Muscle of arm (tissue), 14 donors: ENCODE measurements at places on chromosomes 16 and 17.

DNA sequence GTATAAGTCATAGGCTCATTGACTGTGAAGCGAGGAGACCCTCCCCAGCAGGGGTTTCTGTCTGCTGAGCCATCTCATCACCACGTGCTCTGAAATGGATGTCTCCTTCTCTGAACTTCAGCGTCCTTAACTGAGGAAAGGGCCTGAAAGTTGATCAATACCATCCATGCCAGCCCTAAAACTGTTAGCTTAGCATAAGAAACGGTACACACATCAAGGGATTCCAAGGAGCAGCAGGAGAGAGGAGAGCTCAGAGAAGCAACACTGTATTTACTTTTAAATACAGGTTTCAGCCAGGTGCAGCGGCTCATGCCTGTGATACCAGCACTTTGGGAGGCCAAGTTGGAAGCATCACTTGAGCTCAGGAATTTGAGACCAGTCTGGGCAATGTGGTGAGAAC lies 248.9 kb upstream of the TNRC6C start:
- no peak for DNase-seq

- no peak for DNase-seq
Measured at GRCh38 chr17:67400193-67400592, 23.1 kb downstream of the PITPNC1 start.

DNA sequence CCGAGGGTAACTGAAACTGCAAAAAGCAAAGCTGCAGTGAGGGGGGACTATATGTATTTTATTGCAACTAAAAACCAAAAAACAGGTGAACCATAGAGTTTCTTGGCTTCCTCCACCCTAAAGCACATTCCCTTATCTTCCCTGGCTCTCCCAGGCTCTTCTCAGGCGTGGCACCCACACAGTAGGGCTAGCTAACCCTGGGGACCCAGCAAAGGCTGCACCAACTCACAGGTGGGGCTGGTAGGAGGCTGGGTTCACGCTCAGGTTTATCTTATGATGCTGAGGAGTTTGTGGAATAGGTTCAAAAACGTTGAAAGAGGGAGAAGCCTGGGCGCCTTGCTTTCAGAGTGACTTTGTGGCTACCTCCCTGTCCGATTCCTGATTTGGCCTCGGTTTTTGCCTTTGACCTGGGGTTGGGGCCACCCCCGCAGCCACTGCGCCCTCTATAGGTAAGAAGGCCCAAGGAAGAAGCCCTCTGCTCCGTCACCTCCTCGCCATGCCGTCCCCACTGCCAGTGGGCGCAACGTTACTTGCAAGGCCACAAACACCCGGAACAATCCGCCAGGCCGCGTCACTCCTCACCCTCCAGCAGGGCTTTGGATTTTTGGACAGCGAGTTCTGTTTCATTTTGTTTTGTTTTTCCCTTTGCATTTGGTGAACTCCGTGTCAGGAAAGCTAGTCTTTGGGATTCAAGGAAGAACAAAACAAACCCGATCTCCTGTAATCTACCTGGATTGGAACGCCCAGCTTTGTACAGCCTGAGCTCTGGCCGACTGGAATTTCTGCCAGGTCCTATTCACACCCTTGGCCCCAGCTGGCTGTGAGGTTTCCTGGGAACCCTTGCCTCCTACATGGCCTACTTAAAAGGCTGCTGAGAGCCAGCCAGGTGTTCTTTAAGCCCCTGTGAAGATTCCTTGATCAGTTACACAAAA lies 60.8 kb downstream of the TBC1D16 start:
- DNase-seq: no peak

DNA sequence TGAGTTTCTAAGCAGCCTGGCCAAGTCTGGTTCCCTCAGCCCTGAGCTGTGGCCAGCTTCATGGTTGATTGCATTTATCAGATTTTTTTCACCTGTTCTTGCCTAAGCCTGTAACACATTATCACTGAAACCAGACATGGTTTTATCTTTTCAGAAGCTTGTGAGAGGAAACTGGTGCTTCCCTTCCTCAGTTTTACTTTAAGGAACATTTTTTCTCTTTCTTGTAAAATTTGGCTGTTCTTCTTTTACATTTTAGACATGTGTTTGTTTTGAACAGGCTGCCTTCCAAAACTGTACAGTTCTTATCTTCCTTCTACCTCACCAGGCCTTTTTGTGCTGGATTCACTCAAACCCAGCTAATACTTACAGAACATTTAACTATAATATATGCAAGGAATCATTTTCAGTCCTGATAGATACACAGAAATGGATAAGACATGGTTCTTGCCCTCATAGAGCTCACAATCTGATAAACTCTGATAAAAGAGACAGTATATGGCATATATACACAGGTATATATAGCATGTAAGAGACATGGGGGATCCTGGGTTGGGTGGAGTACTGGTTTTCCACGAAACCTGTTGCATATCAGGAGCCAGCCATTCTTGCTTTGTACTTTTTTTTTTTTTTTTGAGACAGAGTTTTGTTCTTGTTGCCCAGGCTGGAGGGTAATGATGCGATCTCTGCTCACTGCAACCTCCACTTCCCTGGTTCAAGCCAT lies 44.5 kb downstream of the ZNRF1 start:
- no peak for DNase-seq

- DNase-seq: peak; percentile 82
Measured at GRCh38 chr16:70725912-70726828, 40.3 kb upstream of the MTSS2 start.

GRCh38 chr17:18224387-18225120 lies 881 bp upstream of the LLGL1 start:
- DNase-seq: peak; percentile 66

GRCh38 chr16:81442220-81442915 lies 2.2 kb upstream of the CMIP start:
- no peak for DNase-seq

- DNase-seq: no peak
Measured at GRCh38 chr16:85830821-85831220, 31.3 kb downstream of the COX4I1 start.

GRCh38 chr16:80002261-80002660 lies 401.7 kb upstream of the MAF start:
- DNase-seq: peak; percentile 54

DNA sequence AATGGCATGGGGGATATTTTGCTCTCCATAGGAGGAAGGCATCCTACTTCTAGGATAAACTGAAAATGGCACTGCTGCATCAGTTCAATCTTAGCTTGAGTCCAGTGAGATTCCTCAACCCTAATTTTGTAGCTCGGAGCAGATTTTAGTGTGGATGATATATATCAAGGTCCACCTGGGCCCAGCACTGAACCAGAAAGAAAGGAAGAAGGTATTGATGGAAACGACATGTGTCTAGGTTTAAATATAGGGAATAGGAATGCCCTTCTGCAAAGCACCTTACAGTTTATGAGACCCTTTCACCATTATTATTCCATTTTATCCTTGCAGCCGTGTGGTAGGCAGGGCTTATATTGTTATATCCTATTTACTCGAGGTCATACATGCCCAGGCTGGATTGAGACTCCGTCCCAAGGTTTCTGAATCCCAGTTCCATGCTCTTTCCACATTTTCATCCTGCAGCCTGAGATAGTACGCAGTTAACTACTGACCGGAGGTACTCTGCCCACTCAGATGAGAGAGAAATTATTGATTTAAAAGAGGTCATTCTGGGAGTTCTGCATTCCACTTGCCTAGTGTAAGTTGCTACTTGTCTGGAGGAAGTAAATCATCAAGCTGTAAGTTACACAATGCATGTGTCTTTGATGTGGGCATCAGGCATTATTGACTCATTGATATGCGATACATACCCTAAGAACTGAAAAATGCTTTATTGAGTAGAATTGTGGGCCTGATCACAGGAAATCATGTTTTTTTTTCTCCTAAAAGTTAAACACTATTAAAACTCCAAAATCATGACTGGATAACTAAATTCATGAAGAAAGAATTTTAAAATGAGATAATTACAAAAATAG lies 10.1 kb downstream of the KRT39 start:
- DNase-seq: no peak

DNA sequence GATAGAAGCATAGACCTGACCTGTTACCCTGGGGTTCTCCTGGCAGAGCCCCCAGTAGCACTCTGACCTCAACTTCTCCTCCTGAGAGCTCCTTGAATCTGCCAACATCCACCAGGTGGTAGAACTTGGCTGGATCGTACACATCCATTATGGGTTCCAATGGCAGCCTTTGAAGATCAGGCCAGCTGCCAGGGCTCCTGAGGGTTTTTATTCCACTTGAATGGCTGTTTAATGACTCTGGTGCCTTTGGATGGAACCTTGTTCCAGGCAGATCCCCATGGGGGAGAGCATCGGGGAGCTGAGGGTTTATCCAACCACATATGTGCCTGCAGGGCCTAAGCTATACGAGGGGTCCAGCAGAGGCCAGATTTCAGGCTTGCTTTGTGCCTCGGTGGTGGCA lies 47.1 kb upstream of the CLEC19A start:
- DNase-seq: no peak

- peak; percentile 79 for DNase-seq
Measured at GRCh38 chr17:75074532-75074931, 13.2 kb upstream of the SLC16A5 start.

- no peak for DNase-seq
Measured at GRCh38 chr17:29711588-29712385, 89.1 kb upstream of the CORO6 start.

DNA sequence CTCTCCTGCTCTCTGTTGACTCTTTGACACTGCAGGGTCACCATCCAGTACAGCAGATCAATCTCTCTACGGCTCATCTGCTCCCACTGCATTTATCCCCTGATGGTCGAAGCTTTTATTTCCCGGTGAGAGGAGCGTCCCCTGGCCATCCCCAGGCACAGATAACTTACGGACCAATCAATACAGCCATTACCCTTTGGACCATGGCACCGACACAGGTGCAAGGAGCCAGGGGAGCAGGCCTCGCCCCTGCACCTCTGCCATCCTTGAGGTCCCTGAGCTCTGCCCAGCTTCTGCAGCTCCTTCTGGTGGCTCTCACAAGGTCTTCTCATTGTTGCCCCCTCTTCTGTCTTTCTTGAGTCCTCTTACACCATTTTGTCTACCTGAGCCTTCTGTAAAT lies 115.6 kb downstream of the SDK2 start:
- DNase-seq: no peak

GRCh38 chr17:62931101-62931500 lies 34.9 kb upstream of the TANC2 start:
- DNase-seq: no peak

DNA sequence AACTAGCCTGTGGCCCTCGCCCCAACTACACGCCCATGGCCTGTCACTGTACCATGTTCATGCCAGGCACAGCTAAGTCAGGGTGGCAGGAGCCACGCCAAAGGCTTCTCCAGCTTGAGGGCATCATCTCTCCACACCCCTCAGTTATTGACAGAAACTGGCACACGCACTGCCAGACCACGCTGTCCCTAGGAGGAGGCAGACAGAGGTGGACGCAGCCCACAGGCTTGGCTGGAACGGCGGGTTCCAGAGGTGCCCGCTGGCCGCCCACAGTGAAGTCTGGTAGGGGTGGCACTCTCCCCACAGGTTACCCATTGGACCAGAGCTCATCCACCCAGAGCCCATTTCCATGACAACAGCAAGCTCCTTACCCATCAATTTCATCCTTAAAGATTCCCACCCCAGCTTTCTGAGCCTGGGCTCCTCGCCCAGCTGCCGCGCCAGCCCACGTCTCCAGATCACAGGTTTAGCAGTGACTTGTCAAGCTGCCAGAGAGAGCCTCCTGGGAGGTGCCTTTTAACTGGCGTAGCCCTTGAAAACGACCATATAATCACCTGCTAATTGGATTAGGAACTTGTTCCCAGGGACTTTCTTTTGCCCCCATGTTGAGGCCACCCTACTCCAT lies 27.9 kb downstream of the RPRML start:
- no peak for DNase-seq

GRCh38 chr17:62797959-62798358 lies 10.2 kb downstream of the MARCHF10 start:
- DNase-seq: no peak
